Fibroblast of skin of abdomen (primary cell): ENCODE measurements at places on chromosomes 5 and 9.

GRCh38 chr9:36903541-36904435 is 130.3 kb downstream of the PAX5 start:
- peak; percentile 45 for DNase-seq

DNA sequence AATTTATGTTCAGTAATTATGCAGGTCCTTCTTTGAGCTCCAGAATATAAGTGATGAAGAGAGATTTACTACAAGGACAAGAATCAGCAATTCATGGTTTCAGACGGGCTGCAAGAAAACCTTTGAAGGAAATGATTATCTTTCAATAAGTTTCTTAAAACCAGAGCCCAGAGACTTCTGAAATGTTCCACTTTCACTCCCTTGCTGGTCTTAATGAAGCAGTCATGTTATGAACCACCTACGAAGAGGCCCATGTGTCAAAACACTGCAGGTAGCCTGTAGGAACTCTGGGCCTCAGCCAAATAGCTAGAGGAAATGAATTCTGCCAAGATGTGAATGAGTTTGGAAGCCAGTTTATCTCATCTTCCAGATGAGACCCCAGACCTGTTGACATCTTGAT is 505.9 kb upstream of the MEF2C start:
- no peak for DNase-seq

- no peak for DNase-seq
Measured at GRCh38 chr9:109017061-109017460, 3.8 kb upstream of the CTNNAL1 start.

- no peak for DNase-seq
Measured at GRCh38 chr9:37410969-37411785, 11.3 kb upstream of the GRHPR start.

GRCh38 chr5:35861718-35862117 is 5.0 kb downstream of the IL7R start:
- DNase-seq: peak; percentile 35

DNA sequence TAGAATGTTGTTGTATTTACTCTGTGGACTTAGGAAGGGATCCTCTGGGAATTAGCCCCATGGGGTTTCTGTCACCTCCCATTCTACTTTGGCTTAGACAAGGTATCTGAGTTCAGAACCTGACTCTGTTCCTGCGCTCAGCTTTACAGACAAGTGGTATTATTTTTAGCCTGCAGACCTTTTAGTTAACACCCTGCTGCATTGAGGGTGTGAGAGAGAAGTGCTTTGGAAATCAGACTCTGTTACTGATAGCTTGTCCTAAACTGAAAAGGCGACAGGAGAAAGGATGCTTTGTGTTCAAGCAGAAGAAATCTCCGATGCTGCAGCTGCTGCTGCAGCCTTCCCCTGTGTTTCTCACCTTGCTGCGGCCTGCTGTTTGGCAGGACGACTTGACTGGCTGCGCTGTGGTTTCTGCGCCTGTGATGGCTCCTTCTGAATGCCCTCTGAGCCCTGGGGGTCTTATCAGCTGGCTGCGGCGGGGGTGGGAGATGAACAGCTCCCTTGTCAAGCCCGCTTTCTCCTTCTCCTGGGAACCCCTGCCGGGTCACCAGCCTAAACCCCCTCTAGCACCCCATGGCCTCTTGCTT is 61.9 kb downstream of the PGM5 start:
- DNase-seq: no peak

DNA sequence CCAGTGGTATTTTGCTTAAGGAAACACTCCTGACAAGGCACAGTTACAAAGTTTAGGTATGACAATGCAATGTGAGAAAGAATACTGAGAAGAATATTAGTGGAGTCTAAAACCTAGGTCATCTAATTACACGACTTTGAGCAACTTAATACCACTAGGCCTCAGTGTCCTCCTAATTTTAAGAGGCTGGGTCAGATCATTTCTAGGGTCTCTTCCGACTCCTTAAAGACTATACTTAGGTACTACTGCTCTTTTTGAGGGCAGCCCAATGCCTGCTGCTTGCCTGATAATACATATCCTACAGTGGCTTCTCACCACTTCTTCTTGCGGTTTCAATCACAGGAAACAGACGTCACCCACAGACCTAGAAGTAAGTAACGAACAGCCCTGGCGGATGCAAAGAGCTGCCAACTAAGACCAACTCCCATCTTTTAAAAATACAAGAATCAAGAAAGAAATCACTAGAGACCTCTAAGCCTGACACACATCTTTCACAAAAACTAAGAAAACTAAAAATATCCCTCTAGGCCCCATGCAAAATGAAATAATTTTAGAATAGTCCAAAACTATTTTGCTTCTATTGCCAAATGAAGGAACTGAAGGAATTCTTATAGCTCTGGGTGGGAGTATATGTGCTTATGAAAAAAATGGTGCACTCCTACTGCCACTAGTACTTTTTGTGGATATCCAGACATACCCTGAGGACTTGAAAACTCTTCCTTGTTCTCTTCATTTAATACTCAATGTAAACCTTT is 13.1 kb downstream of the DIAPH1 start:
- DNase-seq: peak; percentile 25

DNA sequence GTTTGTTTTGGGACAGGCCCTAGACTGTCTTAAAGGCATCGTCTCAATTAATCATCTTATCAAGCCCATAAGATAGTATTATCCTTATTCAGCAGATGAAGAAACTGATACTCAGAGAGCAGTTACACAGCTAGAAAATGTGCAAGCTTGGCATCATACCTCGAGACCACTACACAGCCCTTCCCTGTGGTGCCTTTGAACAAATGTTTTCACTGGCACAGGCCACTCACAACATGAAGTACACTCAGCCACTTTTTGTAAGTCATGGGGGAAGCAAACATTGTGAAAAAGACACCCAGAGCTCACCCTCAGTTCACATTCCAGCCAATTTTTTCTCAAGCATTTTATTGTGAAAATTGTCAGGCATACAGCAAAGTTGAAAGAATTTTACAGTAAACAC is 122.5 kb downstream of the WDR41 start:
- no peak for DNase-seq

- DNase-seq: no peak
Measured at GRCh38 chr9:121050128-121050988, at the start of gene C5. C5 (minus strand) TSS chr9:121050275; CDS start chr9:121050246, 29 bp downstream.
